ENCODE measurements at places on chromosomes 7 and 10.

DNA sequence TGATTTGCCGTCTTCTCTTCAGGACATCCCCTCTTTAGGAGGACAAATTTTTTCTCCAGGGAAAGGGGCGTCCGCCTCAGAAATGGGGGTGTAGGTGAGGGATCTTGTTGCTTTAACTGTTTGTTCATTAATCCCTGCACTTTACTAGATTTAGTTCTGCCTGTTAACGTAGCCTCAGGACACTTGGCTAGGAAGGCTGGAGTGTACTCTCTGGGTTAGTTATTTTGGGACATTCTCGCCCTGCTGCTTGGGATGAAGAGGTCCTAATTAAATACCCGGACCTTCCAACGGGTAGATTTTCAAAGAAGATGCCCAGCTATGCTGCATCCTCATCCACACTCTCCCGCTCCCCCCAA lies 552 bp upstream of the ZNF365 start:
- no peak for DNase-seq

DNA sequence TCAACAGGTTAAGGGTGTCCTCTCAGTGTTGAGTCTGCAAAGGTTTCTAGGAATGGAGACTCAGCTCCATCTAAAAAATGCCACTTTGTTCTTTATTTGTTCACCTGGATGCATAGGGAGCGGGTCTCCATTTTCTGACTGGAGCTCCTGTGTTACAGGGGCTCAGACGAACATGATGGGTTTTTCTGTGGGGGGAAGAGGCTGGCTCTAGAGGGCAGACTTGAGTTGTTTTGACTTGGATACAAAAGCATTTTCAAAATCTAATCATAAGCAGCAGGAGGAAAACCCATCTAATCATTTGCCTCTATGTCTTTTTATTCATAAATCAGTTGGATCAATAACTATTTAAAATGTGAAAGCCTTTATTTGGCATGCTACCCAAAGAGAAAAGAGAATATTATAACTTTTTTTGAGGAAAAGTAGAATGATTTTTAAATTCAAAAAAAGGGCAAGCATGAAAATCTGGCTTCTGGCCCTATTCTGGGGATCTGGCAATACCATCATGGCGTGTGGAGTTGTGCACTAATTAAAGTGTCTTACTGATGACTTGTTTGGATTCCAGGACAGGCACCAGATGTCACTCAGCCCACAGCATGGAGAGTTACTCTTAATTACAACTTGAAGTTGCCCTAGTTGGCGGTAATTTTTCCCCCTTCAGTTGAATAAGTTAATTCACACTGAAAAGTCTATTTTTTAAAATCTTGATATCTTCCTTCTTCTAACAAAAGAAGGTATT lies 594.9 kb downstream of the REEP3 start:
- DNase-seq = no peak

DNA sequence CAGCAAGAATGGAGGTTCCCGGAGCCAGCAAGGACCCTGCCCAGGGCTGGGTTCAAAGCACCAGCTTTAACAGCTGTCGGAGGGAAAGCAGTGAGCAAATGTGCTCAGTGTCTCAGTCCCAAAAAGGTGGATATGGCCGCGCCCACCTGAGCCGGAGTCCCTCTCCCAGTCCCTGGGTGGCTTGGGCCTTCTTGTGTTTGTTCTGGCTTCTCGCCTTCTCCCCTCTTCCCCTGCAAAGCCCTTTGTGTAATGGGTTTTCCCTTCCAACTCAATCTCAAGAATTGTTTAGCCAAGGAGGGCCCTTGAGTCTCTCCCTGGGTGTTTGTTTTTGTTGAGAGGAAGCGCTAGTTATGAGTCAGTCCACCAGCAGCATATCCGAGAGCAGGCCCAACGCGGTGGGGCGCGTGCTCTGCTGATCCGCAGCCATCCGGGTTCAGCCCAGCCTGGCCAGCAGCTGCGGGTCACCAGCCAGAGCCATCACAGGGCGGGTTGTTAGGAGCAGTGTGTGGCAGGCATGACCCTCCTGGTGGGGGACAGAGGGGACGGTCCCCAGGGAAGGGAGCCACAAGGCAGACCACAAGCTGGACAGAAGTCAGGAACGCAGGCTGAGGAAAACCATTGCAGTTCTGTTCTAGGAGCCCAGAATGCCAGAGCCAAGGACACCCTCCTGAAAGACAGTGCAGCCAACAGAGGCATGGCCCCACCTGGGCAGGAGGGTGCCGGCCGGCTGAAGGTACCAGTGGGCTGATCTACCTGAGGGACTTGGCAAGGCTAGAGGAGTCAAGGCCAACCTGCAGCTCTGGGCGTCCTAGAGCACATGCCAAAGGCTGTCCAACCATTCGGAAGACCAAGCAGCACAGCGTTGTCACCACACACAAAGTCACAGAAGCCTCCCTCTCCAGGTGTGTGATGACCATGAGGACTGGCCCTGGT lies 21.3 kb downstream of the CALML3 start:
- no peak for DNase-seq

DNA sequence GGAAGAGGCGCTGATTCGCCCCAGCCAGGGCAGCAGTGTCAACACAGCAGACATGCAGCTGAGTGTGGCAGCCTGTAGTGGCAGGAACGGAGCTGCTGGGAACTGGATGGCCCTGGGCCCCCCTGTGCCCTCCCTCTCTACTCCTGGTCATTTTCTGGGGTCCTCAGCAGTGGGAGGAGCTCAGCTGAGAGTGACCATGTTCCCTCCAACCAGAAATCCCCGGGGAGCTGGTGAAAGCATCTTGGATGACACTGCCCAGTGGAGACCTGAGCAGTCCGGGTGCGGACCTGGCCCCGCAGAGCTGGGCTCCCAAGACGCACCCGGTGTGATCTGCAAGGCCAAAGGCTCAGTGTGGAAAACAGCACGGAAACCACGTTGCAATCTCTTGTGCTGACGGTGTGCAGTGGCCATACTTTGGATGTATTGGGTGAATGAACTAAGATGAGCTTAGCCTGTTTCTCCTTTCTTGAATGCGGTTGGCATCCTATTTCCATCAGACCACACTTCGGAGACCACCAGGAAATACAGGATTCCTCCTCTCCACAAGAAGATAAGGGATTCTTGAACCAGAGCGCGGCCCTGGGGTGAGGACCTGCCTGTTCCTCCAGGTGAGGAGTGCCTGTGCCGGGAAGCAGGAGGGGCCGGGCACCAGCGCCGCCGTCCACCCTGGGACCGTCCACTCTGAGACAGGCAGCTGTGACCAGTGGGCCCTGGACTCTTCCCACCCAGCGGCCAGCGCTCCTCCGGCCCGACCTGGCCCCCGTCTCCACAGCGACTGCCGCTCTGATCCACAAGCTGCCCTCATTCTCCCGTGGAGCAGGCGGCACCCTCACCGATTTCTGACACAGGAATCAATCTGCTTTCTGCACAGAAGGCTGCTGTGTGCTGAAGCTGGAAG lies 93.5 kb upstream of the DIP2C start:
- no peak for DNase-seq

DNA sequence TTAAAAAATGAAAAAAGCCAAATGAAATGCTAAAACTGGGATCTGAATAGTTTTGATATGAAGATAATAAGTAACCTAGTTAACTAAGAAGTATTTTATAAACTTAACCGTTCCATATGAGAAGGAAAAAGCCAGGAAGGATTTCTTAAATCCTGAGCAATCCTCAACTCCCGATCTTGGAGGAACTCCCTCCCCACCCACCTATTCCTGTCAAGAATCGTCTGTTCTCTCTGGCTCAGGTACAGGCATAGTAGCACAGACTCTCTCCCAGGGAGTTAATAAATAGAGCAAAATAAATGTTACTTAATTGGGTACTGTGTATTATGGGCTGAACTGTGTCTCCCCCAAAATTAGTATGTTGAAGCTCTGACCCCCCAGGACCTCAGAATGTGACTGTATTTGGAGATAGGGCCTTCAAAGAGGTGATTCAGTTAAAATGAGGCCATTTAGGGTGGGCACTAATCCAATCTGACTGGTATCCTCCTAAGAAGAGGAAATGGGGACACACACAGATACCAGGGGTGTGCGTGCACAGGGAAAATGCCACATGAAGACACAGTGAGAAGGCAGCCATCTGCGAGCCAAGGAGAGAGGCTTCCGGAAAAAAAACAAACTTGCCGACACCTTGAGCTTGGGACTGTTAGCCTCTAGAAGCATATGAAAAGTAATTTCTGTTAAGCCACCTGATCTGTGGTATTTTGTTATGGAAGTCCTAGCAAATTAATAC lies 28.7 kb downstream of the PUS7 start:
- no peak for DNase-seq

DNA sequence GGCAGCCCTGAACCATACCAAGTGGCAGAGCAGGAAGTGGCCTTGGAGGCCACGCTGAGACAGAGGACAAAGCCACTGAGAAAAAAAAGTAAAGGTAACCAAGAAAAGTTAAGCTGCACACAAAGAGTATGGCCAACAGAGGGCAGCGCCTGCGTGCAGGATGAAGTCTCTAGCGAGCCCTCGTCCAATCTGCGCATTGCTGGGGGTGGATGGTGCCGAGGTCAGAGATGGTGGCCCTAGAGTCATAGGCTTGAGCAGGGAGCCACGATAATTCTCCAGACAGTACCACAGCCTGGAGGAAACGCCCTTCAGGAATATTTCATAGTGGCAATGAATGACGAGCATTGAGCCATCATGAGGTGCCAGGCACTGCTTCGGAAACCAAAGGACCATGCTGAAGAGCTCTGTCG lies 9.7 kb downstream of the ATP6V0E2 start:
- DNase-seq = peak; percentile 45

- no peak for DNase-seq
Measured at GRCh38 chr10:6411436-6411835, 168.6 kb downstream of the PRKCQ start.

- DNase-seq = no peak
Measured at GRCh38 chr7:47036909-47037308, 545.0 kb downstream of the TNS3 start.

GRCh38 chr10:89789188-89789877 lies 87.9 kb downstream of the KIF20B start:
- DNase-seq = peak; percentile 17

DNA sequence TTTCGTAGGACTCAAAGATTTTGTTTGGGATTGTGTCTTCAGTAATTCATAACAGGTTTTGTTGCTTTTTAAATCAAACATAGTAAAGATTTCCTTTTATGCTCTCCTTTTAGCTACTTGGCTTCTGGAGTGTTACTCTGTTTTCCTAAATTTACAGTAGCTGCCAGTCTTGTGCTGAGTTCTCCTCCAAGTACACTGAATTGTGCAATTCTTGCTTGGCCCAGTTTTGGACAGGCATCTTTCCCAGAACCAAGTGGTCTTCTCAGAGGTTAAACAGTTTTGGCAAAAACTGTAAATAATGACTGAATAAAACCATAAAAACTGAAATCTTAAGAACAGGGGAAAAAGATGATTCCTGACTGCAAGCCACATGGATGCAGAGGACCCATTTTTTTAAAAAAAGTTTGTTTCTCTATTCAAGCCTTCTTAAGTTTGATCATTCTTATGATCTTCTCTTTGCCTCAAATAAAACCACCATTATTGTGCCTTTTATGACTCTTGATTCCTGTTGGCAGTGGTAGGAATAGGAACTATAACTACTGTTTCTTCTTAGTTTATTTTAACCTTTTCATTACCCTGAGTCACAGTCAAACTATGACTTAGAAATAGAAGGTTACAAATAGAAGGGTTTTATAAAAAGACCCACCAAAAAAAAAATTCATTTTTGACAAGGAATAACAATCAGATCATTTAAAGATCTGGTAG lies 88.0 kb downstream of the MDFIC start:
- no peak for DNase-seq

- DNase-seq = no peak
Measured at GRCh38 chr7:129394101-129394500, 40.1 kb upstream of the STRIP2 start.

DNA sequence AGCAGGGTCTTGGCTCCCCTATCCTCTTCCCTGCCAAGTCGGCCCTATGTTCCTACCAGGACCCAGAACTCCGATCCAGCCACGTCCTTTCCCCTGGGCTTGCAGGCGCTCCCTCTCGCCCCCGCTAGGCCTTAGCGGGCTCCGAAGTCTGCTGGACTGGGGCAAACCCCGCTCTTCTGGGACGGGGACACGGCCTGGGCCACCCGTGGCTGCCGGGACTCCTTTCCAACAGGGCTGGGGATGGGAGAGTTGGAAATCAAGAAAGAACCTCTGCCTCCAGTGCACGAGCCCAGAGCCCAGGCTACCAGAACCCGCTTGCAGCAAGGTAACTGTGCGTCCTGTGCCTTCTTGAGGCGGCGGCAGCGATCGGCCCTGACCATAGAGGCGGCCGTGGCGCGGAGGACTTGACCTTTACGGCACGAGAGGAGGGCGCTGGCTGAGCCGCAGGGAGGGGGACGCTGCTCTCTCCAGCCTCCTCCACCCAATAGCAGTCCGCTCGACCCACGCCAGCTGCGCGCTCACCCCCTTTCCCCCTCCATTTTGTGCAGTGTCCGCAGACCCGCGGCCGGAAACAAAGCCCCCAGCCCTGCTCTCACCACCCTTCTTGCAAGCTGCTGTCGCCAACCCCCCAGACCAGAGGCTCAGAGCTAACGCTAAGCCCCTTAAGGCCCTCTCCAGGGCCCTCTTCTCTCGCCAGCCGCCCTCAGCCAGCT lies 7.0 kb upstream of the HOXA11 start:
- no peak for DNase-seq

GRCh38 chr7:116769546-116769945 lies 92.8 kb upstream of the CAPZA2 start:
- DNase-seq = no peak

Data from erythroblast (primary cell).